DMS 273 treated with DMSO at 0.1 percent for 48 hours (cell line): ENCODE measurements at places on chromosomes 2 and 18.

- DNase-seq: no peak
Measured at GRCh38 chr18:48308027-48308635, 101.1 kb downstream of the ZBTB7C start.

- DNase-seq: no peak
Measured at GRCh38 chr2:17182399-17182798, 335.8 kb downstream of the RAD51AP2 start.

GRCh38 chr2:126645211-126645618 is 10.7 kb upstream of the GYPC start:
- DNase-seq: no peak

DNA sequence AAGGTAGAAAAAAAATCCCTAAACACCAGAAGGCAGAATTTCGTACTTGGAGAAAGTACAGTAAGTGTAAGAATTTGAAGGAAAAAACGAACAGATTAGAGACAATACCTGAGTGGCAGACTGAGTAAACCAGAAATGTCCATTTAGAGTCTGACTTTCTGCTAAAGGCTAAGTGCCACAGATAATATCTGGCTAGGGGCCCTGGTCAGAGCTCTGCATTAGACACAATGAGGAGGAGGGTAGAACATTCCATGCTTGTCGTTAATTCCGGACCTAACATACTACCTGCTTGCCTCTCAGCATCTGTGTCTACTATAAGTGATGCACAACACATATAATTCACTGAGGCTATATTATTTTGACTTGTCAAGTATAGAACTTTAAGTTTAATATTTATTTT is 18.1 kb downstream of the SEPTIN10 start:
- no peak for DNase-seq

DNA sequence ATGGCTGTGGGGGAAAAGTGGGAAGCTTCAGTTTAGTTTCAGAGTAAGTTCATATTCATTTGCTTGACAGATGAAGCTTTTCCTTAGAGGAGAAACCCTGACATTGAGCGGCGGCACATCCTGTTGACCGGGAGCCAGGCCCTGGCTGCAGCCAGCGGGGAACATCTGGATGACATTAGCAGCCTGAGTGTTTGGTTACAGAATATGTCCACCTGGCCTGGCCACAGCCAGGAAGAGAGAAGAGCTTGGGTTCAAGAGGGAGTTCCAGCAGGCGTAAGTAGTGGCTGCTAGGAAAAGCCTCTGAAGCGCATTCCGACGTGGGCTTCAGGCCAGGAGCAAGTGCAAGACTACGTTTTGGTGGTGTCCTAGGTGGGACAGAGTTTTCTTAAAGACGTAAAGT is 144.9 kb upstream of the MYCN start:
- DNase-seq: no peak

GRCh38 chr18:63262369-63263335 is 56.9 kb downstream of the BCL2 start:
- DNase-seq: no peak

DNA sequence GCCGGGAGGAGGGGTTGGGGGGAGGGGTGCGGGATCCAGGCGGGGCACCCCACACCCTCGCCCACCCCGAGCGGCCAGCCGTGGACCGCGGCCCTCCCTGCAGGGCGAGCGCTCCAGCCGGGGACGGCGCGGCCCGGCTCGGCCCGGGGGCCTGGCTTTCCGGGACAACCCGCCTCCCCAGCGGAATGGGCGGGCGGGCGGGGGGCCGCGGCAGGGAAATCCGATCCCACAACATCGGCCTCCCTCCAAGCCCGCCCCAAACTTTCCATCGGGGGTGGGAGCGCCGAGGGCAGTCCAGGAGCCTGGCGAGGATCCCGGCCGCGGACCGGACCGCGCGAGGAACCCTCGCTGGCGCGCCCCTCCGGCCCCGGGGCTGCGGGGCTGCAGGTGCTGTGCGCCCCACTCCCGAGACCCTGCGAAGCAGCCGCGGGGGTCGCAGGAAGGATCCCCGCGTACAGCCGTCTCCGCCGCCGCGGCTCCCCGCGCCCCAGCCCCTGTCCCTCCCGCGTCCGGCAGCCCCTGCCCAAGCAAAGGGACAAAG is 529 bp downstream of the SEMA4C start:
- DNase-seq: no peak

GRCh38 chr2:213696442-213696841 is 412.2 kb downstream of the SPAG16 start:
- no peak for DNase-seq

DNA sequence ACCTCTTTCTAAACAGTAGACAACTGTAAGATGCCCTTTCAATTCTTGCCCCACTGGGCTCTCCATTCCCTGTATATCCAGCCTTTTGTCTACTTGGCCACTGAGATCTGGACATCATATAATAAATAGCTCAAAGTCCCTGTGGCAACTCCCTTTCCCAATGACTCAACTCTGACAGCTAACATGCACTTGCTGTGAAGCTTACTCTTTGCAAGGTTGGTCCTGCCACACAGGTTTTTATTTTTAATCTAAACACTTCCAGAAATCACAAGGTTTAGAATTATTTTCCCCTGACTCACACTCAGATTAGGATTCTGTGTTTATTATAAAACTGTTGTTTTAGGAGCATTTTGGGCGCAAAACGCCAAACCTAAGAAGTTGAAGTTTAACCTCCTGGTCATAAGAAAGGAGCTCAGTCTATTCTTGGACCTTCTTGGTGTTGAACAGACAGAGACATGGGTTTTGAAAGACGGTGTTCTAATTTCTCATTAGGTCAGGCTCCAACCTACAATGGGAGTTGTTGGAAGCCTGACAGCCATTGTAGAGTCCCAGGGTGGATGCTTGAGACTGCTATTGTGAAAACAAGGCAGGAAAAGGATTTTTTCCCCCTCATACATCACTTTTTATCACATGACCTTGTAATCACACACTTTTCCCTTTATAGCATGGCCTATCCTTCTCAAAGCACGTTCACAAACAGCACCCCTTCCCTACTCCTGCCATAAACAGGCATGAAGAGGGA is 124.7 kb upstream of the SERPINE2 start:
- DNase-seq: no peak

- no peak for DNase-seq
Measured at GRCh38 chr2:214358506-214358905, 52.3 kb upstream of the VWC2L start.

- DNase-seq: peak; percentile 45
Measured at GRCh38 chr18:2223849-2224248, 347.5 kb downstream of the METTL4 start.
